CD4-positive, alpha-beta T cell treated with Interleukin-17A for 4 hours (primary cell): ENCODE measurements at places on chromosomes 5 and 9.

DNA sequence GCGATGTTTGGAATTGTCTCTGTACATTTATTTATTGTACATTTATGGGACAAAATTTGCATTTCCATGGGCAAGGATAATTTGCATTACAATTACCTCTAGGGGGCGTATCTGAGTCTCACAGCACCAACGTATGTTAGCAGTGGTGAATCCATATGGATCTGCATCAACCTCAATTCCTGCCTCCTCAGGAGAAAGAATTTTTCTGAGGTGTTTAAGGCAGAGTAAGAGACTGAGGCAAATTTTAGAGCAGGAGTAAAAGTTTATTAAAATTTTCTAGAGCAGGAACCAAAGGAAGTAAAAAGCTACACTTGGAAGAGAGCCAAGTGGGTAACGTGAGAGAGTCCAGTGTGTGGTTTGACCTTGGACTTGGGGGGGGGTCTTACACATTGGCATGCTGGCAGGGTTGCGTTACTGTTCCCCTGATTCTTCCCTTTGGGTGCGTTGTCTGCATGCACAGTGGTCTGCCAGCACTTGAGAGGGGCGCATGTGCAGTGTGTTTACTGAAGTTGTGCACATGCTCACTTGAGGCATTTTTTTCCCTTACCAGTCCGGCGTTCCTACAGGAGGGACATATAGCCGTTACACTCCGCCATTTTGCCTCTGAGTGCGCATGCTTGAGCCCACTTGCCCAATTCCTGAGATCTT lies 21.0 kb upstream of the RAB14 start:
- no peak for DNase-seq

DNA sequence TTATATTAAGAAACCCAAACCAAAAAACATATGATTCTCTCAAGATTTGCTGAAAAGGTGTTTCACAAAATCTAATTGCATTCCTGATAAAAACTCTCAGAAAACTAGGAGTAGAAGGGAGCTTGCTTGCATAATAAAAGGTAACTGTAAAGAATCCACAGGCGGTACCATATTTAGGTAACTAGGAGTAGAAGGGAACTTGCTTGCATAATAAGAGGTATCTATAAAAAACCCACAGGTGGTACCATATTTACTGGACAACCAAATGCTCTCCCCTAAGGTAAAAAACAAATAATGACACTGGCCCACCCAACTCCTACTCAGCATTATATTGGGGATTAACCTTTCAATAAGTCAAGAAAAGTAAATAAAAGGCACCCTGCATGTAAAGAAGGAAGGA lies 57.5 kb upstream of the FCN1 start:
- DNase-seq = no peak

DNA sequence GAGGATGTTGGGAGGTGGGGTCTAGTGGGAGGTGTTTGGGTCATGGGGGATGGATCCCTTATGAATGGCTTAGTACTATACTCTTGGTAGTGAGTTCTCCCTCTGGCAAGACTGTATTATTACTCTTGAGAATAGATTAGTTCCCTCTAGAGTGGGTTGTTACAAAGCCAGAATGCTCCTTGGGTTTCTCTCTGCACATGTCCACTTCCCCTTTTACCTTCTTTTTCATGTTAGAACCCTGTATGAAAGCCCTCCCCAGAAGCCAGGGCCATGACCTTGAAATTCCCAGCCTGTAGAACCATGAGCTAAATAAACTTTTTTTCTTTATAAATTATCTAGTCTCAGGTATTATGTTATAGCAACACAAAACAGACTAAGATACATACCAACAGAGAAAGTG lies 31.1 kb downstream of the SLC24A2 start:
- no peak for DNase-seq

- no peak for DNase-seq
These were observed 21.0 kb downstream of the PSD2 start for GRCh38 chr5:139816566-139816965.

DNA sequence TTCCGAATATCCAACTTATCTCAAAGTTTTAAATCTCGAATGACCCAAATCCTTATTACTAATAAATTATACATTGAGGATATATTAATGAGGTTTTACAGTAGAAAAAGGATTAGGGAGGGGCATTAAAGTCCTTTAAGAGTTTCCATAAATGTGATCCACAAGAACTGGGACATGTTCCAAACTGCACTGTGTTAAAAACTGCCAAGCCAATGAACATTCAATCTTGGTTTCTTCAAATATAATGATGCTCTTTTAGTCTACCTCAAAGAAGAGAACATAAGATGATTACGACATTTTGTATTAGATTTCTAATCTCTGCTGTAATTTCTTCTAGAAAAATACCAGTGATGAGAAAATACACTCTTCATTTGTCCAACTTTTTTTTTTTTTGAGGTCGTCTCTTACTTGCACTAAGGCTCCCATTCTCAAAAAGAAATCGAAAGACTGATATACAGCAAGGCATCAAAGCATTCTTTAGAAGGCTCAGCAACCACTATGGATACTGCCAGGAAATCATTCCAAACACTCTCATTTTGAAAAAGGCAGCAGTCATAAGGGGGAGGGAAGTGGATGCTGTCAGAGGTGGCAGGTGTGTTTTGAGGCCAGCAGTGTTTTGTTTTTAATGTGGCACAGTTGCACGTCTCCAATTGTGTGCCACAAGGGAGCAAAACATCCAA lies 1.7 kb downstream of the PTAR1 start:
- no peak for DNase-seq

- DNase-seq = no peak
These were observed 18.3 kb downstream of the CSF1R start for GRCh38 chr5:150068071-150068470.

DNA sequence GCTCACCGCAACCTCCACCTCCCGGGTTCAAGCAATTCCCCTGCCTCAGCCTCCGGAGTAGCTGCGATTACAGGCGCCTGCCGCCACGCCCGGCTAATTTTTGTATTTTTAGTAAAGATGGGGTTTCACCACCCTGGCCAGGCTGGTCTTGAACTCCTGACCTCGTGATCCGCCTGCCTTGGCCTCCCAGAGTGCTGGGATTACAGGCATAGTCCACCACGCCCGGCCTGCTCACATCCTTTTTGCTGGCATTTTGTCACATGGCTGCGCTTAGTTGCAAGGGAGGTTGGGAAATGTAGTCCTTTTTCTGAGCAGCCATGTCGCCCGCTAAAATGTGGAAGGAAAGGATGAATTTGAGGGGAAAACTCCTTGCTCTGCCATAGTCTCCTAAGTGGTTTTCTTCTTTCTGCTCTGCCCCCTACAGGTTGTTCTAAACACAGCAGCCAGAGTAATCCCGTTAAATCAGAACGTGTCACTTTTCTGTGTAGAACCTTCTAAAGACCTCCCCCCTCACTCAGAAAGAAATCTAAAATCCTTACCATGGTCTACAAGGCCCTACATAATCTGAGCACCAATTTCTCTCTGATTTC lies 57.8 kb upstream of the HSPA9 start:
- no peak for DNase-seq

- DNase-seq = no peak
These were observed 120.5 kb downstream of the TUSC1 start for GRCh38 chr9:25557645-25558300.
